ENCODE measurements at places on chromosomes 11 and 22.
A peak's percentile ranks its signal among the peaks of the same experiment; 100 is the strongest.

DNA sequence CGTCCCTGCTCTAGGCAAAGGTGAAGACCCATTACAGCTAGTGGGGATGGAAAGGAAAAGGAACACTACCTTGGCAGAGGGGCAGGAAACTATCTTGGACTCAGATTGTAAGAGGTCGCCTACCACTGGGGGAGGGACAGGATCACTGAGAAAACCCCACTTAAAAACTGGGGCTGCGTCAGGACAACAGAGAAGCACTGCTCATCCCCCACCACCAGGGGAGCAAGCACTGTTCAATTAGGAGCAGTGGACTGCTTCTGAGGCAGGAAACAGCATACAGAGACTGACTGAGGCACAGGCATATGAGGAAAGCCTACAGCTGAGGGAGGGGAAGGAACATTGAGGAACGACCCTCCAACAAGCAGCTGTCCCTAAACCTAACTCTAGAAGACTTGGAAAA is 20.8 kb upstream of the DLAT start:
- DNase-seq: no peak

GRCh38 chr11:125941619-125942611 is 3.9 kb upstream of the VSIG10L2 start:
- peak; percentile 25 for DNase-seq

- no peak for DNase-seq
Observed at GRCh38 chr22:46969491-46969890, 207.0 kb downstream of the TBC1D22A start.

- DNase-seq: no peak
Observed at GRCh38 chr22:39927544-39927943, 26.7 kb downstream of the GRAP2 start.

GRCh38 chr11:77299528-77299993 is 1.9 kb downstream of the GDPD4 start:
- DNase-seq: no peak

DNA sequence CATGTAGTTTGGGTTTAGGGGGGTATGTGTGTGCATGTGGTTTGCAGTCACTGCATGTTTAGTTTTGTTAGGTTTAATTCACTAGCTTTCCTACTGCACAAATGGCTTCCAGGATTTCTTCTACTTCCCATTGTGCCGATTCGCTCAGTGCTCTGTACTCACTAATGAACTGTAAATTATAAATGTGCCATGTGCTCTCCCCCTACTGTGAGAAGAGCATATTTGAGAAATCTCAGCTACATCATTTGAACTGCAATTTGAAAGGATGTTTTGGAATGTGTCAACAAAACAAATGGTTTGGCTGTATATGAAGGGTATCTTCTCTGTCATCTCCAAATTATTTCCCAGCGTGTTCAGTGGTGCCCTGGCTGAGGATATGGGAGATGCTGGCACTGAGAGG is 28.1 kb downstream of the CYB5R2 start:
- no peak for DNase-seq

GRCh38 chr11:16981651-16982194 is 32.5 kb downstream of the PLEKHA7 start:
- DNase-seq: no peak

- DNase-seq: no peak
Observed at GRCh38 chr11:8773916-8774539, 91.4 kb downstream of the RPL27A start.

DNA sequence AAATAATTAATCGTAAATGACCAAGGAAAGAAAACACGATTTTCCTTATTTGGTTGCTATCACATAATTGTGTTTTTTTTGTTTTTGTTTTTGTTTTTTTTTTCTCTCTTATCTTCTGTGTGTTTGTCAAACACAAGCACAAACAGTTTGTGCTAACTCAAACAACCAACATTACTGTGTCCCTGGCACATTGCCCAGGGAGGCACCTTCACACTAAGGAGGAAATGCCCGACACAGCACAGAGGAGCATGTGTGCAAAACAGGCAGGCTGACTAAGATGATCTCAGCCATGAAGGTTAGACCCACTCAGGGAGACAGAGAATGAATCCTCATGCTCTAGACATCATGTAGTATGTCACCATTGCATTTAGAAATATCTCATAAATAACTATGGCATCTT is 130.1 kb downstream of the SOX6 start:
- no peak for DNase-seq

DNA sequence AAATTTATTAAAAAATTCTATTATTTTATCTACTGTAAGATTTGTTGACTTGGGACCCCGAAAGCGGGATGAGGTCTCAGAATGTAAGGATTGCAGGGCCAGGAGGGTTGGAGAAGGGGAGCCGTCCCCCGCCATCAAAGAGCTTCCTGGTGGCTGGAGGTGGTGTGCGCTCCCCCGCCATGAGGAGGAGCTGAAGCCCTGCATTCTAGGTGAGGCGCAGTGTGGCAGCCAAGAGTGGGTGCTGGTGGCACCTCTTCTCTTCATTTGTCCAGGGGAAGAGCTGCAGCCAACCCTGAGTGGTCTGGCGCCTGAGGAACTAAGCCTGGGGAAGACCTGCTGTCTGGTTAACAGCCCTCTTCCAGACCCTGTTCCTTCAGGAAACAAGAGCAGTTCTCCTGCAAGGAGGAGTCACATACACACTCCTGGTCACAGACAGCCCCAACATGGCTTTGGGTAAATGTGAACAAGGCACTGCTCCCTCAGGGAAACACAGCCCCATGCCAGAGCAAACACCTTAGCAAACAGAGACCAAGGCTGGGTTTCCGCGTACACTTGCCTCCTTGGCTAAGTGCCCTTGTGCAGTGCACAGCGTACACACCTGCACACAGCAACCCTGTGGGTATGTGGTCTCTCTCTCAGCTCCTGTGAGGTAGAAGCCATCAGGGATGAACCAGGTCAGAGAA is 17.3 kb downstream of the RTN4RL2 start:
- DNase-seq: no peak

- DNase-seq: no peak
Observed at GRCh38 chr11:75203138-75203537, 37.4 kb upstream of the TPBGL start.

DNA sequence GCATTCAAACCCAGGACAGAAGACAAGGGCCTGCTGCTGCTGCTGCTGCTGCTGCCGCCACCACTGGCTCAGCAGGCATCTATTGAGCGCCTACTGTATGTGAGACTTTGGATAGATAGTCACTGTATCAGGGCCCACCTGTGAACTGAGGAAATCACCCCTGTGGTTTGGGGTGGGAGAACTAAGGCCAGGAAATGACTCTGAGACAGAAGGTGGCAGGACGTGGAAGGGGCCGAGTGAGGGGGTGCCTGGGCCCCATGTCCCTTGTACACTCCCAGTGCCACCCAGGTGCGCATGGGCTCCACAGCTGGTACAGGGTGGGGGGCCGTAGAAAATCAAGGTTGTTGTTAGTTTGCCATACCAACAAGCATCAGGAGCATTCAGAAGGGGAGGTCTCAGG is 50.6 kb downstream of the ARHGAP8 start:
- no peak for DNase-seq

GRCh38 chr22:25514436-25515180 is 49.9 kb upstream of the GRK3 start:
- no peak for DNase-seq

DNA sequence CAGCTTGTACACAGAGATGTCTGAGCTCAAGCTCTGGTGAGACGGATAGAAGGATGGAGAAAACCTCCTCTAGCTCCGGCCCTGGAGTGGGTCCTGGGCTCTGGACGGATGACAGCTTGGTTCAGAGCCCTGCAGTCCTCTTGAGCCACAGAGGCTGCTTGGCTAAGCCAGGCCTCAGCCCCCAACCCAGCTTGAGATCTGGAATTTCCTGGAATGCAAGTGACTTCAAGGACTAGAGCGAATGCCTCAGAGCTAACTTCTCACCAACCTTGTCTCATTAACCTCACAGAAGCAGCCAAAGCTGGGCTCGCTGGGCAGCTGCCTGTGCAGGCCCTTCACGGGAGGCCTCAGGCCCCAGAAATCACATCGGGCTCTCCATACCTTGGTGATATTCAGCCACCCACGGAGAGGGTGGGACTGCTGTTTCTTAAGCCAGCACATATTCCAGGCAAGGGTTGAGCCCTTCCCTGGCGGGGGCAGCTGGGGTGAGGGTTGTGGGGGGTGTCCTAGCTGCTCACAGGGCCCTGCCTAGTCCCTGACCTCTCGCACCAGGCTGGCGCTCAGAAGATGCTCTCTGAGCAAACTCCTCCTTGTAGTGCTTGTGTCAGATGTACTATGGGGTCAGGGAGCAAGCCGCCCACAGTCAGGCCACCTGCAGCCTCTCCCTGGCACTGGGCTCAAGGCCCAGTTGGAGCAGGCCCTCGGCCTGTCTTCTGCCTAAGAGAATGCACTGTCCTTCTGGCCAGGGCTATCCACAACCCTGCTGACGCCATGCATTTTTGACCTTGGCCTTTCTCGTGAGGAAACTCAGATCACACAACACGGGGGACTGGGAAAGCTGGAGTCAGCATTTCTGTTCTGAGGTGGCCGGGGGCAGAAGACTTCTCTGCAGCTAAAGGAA is 73.6 kb upstream of the TTLL12 start:
- DNase-seq: no peak

DNA sequence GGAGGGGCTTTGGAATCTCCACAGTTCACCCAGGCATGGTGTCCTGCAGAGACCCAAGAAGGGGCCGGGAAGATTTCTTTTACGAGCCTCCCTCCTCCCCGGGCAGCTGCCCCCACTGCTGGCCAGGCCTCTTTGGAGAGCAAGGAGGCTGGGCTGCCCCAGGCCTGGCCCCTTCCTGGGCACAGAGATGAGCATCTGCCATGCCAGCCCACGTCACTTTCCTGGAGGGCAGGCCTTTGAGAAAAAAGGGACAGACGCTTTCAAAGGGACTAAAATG is 60.5 kb upstream of the FGF3 start:
- no peak for DNase-seq

GRCh38 chr11:104853276-104853675 is 45.0 kb downstream of the CASP12 start:
- DNase-seq: no peak

DNA sequence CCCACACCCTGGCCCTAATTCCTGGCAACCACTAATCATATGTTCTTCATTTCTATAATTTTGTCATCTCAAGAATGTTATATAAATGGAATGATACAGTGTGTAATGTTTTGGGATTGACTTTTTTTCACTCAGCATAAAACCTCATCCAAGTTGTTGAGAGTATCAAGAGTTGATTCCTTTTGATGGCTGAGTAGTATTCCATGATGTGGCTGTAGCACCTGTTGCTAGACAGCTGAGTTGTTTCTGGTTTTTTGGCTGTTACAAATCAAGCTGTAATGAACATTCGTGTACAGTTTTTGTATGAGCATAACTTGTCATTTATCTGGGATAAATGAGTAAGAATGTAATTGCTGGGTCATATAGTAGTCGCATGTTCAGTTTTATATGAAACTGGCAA is 59.2 kb downstream of the LHFPL7 start:
- no peak for DNase-seq

DNA sequence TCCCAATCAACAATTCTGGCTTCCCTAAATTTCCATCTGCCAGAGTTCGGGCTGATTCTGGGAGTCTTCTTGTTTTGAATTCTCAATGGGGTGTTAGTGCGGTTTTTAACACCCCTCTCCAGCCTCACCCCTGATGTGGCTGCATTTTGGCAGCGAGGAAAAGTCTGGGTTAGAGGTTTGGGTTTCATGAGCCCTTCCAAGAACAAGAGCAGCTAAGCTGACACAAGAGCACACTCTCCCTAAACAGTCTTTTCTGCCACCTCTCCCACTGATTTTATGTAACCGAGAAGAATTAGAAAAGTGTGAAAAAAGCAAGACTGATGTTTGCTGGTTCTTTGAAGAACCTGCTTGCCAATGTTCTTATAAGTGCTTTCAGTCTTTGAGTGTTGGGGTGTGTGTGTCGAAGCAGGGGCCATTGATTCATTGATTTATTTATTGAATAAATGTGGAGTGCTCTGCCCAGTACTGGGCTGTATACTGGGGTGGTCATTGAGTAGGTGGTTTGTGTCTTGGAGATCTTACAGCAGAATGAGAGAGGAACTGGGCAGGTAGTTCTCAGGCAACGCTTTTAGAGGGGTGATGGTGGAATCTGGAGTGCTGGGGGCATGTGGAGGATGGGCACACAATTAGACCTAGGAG is 101.5 kb downstream of the TRAF6 start:
- DNase-seq: no peak

GRCh38 chr11:67776852-67777520 is 102.6 kb upstream of the ALDH3B2 start:
- no peak for DNase-seq

- DNase-seq: no peak
Observed at GRCh38 chr11:108278954-108279353, 56.1 kb downstream of the ATM start.

DNA sequence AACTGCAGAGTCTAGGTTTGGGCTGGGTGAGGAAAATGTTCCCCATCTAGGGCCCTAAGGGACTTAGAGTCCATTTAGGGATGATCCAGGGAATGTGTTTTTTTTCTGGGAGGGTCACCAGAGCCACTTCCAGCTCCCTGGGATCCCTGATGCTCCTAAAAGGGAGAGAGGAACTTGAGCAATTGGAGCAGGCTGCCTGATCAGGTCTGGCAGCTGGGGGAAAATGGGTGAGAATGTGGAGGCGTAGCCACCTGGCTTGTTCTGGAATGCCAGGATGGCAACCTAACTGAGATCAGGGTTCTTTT is 1.2 kb downstream of the PGAP2 start:
- no peak for DNase-seq

- DNase-seq: no peak
Observed at GRCh38 chr11:116473790-116474346, 298.9 kb downstream of the BUD13 start.

GRCh38 chr11:1388763-1389102 is 1.0 kb upstream of the BRSK2 start:
- DNase-seq: no peak

DNA sequence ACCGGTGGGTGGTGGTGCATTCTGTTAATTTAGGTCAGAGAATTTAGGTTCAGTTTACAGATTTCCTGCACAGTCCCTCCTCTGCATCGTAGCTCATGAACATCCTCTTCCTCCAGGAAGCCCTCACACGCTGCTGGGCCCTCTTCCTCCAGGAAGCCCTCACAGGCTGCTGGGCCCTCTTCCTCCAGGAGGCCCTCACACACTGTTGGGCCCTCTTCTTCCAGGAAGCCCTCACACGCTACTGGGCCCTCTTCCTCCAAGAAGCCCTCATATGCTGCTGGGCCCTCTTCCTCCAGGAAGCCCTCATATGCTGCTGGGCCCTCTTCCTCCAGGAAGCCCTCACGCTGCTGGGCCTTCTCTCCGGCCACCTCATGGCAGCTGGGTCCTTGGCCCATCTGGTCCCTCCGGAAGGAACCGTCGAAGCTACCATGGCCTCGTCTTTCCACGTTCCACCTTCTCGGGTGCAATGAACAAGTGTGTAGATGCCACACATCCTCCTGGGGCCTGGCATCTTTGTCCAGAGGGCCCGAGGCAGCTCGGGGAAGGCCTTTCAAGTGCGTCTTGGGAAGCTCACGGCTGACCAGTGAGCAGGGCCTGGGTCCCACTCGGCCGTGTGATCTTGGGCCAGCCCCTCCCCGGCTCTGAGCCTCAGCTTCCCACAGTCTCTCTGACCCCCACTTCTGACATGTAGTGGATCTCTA is 58.9 kb upstream of the PPARA start:
- DNase-seq: no peak
